ENCODE measurements at places on chromosomes 4 and X. TPM values are rescaled to one million over a fixed set of nuclear protein-coding genes. Genes with fewer than 3 reads are reported as not detected.

- no peak for DNase-seq
These were observed 14.0 kb downstream of the EPGN start for GRCh38 chr4:74322301-74322700.

GRCh38 chrX:17814557-17814956 is 46.5 kb downstream of the RAI2 start:
- DNase-seq = no peak

DNA sequence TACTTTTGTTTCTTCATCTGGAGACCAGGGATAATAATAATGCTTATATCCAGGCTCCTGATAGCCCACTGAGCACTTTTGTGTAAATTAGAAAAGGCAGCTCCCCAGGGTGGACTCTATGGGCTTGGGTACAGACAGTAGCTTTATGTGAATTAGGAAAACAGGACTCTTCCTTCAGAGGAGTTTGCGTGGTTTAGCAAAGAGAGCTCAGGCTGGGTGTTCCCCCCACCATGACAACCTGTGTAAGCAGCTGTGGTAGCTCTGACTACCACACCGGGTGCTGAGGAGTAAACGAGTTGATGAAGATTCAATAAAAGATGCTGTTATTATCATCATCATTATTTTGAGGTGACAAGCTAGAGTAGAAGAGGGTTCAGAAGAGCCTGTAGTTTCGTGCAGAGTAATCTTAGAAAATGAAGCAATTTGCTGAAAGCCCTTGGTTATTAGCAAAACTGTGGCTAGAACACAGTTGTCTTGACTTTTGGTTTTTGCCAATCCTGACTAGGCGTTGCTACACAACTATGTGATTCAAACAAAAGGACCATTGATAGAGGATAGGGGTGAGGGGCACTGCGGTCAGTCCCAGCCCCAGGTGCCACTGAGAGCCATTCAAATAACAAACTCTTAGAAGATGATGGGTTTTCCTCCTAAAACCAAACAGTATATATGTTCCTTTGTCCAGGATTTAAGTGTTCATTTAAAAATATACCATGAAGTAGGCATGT is 60.6 kb upstream of the LIMCH1 start:
- no peak for DNase-seq

- DNase-seq = no peak
These were observed 570.7 kb downstream of the PCDH7 start for GRCh38 chr4:31290836-31291235.

- DNase-seq = peak; percentile 57
These were observed 306.4 kb downstream of the PTTG2 start for GRCh38 chr4:38266616-38267015.

GRCh38 chrX:119981286-119982070 is 37.9 kb upstream of the NKAP start:
- no peak for DNase-seq

GRCh38 chrX:3346501-3347259 is at the start of gene MXRA5:
TSS of gene MXRA5 (minus strand) at chrX:3346652. CDS start at chrX:3343833, 2,819 bp downstream.
- DNase-seq = no peak

DNA sequence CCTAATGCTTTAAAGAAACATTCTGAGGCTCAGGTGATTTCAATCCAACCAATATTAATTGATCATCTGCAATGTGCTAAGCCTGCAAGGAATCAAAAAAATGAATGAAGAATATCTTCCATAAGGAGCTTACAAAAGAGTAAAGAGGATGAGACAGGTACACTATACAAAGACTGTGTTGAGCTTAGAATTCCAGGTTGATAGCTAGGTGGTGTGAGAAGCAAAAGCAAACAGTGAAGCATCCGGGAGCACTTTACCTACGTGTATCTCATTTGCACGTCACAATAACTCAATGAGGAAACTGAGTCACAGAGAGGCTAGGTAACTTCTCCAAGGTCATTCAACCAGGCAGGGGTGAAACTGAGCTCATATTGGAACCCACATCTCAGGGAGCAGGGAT is 37.1 kb downstream of the FAM114A1 start:
- DNase-seq = no peak

DNA sequence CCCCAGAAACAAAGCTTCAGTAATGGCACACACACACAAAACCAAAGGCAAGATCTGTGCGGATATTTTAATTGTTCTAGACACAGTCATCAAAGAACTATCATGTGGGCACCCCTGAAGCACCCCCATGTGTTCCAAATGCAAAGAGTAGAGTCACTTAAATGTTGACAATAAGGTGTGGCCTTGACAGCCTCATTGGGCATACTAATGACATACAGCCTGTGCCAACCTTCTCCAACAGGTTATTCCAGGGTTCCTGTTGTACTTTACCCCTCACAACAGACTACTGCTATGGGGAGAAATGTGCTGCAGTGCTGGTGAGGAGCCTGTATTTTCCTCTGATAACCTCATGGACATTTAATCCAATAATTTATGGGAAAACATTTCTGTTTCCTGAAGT is 29.8 kb upstream of the CT47C1 start:
- DNase-seq = no peak

- no peak for DNase-seq
These were observed 611.2 kb downstream of the RPA4 start for GRCh38 chrX:97494756-97495372.

DNA sequence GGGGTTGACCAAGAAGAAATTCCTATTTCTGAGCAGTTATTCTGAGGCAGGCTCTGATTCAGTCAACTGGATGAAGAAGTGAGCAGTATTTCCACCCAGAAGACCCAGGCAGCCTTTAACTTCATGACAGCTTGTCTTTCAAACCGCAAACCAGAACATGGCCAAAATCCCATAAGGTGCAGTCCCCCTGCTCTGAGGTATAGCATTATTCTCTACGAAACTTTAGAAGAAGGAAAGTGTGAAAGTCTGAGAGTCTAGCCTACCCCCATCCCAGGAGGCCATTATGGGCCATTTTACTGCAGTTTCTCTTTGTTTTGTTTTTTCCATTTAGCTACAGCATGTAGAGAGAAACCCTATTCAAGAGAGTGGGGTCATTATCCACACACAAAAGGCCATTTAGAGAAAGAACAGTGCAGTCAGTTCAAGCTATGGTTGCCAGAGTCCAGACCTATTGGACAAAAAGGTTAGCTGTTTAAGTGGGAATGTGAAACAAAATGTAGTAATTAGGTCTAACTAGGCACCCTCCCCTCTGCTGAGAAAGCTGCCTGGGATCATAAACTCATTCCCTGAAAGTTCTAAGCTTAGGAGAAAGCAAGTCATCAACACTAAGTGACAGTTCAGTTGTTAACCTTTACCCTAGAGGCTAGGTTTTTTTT is 52.1 kb upstream of the RASGEF1B start:
- DNase-seq = no peak

DNA sequence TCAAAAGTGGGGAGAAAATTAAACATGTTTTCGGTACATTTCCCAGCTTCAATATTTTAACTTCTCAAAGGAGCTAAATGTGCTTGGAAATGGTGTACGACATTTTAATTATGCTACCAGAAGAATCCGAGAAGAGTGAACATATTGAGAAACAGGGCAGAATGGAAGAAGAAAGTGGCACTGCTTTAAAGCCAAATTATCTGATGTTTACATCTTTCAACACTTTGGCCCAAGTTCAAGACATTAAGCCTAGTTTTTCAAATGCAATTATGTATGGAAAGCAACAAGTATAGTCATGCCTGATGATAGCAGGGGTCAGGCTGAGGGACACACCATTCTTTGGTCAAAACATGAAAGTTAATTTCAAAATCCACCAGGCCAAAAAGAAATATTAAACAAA is 577.9 kb upstream of the ZFP42 start:
- DNase-seq = no peak

- no peak for DNase-seq
These were observed 95.7 kb downstream of the SPANXN4 start for GRCh38 chrX:143121477-143121876.

DNA sequence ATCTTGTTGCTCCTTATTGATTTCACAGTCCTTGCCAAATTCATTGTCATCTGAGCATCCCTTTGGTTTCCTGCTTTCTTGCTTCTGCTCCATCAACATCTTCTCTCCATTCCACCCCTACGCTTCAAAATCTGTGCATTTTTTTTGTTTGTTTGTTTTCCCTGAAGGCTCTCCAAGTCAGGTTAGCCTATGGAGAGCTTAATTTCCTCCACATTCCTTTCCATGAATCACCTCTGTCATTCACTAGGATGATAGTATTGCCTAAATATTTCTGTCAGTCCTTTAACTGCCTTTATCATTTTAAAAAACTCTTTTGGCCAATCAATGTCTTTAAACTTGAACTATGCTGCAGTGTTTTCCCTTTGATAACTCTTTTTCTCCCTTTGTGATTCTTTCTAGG is 67.7 kb downstream of the PPARGC1A start:
- DNase-seq = no peak

The ALAS2 gene
- 30.6 TPM for total RNA-seq

The F8A2 gene
- not detected for total RNA-seq

The TMEM35A gene
- 9.9 TPM for total RNA-seq

The ATP1B4 gene
- not detected for total RNA-seq

The MAGEC1 gene
- total RNA-seq = not detected

The TMPRSS11F gene
- total RNA-seq = not detected

The GYPE gene
- not detected for total RNA-seq

The XAGE1B gene
- not detected for total RNA-seq

The CXorf65 gene
- total RNA-seq = not detected

The CXCL6 gene
- not detected for total RNA-seq

All from esophagus muscularis mucosa (tissue), 4 donors.